ENCODE measurements at places on chromosomes 16 and 17.
A peak's percentile ranks its signal among the peaks of the same experiment; 100 is the strongest.

DNA sequence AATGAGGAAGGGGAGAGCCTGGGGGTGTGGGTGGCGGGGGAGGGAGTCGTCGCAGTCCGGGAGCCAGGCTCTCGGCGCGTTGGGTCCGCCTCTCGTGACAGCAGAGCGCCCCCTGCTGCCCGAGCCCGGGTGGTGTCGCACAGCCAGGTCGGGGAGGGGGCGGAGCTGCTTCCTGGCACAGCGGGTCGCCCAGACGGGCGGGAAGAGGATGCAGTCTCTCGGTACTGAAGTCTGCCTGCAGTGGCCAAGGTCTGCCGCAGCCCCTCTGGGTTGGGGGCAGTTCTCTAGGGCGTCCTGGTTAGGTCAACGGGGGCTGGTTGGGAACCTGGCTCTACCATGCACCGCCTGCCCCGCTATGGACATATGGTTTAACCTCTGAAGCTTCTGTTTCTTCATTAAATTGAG is 38.2 kb upstream of the CCDC182 start:
- DNase-seq = peak; percentile 86

DNA sequence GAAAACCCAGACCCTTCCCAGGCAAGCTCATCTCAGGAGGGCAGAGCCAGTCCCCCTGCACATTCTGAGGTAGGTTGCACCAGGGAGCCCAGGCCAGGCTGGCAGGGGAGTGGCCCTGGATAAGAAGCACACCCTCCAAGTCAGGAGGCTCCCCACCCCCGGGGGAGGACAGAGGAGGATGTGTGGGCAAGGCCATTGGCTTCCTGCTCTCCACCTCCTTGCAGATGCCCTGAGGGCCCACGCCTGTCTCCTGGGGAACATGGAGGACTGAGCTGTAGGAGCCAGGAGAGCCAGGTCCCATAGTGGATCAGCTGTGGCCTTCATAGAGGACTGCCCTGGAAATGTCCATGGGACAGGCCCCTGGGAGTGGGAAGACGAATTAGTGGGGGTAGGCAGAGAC is 126.7 kb downstream of the IRF8 start:
- no peak for DNase-seq

DNA sequence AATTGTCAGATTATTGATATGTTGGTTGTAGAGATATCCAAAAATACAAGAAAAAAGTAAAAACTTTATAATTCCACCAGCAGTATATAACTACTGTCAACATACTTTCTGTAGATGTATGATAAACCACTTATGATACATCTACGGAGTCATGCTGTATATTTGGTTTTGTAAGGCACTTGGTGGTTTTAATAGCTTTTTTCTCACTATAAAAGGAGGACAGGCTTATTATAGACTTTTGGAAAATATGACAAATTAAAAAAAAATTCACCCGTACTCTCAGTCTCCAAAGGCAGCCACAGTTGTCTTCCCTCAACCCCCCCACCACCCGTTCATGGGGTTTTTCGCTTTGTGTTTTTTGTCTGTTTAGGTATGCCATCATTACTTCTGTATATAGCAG is 14.8 kb downstream of the RAI1 start:
- no peak for DNase-seq

DNA sequence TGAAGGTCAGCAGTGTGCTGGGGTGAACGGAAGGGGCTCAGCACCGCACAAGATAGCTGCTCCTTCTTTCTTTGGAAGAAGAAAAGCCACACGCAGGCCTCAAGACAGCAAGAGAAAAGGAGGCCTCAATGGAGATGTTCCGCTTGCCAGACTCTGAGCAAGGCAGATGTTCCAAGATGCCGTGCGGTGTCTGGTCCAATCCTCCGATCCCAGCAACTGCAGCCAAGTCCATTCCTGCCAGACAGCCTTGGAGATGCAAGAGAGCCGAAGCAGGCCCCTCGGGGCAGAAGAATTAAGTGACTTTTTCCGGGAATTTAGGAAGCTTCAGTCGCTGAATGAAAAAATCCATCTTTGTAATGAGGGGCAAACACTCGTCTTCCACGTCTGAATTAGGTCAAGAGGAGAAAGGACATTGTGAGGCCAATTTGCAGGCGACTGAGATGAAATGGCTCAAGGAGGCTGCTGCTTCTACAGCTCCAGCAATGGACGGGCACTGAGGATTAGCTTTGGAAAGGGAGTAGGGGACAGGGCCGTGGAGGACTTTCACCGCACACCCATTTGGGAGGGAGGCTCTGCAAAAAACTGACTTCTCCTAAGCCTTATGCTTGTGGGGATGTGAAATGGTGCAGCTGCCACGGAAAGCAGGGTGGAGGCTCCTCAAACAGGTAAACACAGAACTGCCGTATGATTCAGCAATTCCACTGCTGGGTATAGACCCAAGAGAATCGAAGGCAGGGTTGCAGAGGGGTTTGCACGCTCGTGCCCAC is 44.7 kb downstream of the RPH3AL start:
- DNase-seq = no peak

DNA sequence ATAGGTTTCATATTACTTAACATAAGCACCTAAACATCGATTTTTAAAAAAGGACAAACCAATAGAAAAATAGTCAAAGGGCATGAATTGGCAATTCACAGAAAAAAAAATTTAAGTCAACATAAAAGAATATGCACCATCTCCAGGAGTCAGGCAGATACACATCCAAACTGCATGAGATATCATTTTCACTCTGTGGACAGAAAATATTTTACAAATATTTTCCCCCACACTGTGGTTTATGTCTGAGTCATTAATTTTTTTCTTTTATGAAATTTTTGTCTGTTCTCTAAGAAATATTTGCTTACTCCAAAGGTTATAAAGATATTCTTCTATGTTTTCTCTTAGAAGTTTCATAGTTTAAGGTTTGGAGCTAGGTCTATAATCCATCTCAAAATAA is 74.4 kb upstream of the DNAH17 start:
- DNase-seq = no peak
